G401 (cell line): ENCODE measurements at places on chromosomes 4 and X.
A peak's percentile ranks its signal among the peaks of the same experiment; 100 is the strongest.

DNA sequence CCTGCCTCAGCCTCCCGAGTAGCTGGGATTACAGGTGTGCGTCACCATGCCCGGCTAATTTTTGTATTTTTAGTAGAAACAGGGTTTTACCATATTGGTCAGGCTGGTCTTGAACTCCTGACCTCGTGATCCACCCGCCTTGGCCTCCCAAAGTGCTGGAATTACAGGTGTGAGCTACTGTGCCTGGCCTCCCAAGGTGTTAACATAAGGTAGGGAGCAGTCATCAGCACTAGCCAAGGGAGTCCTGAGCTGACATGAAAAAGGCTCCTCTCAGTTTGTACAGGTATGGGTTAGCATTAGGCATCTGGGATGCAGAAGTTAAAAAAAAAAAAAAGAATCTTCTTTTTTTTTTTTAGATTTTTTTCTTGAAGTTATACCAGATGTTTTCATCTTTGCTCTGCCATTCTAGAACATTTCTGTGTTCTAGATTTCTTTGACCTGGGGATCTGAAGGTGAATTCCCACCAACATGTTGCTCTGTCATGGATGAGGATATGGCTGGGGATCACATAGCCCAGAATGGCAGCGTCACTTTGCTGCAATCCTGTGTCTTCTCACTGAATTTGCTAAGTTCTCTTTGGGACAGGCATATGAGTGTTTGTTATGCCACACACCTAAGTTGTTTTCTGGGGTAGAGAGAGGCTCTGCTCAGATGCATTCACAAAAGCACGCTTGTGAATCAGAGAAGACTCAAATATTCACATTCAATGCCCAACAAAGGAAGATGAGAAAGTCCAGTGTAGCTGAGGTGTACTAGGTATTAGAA is 24.4 kb upstream of the PLA2G12A start:
- no peak for DNase-seq

DNA sequence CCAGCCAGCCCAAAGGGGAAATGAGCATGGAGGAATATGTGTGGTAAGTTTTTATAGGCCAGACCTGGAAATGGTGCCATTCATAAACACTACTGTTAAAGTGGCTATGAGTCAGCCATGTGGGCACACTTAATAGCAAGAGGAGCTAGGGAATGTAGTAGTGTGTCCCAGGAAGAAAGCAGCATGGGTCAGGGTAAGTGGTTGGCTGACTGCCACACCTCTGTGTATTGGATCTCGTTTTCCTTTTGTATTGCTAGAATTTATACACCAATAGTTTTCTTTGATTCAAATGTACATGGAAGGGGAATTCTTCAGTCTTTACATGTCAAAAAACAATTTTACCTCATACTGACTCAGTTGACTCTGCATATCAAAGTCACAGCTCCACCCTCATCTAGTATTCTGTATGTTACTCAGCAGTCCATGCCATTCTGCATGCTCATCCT is 22.9 kb upstream of the SGMS2 start:
- no peak for DNase-seq

DNA sequence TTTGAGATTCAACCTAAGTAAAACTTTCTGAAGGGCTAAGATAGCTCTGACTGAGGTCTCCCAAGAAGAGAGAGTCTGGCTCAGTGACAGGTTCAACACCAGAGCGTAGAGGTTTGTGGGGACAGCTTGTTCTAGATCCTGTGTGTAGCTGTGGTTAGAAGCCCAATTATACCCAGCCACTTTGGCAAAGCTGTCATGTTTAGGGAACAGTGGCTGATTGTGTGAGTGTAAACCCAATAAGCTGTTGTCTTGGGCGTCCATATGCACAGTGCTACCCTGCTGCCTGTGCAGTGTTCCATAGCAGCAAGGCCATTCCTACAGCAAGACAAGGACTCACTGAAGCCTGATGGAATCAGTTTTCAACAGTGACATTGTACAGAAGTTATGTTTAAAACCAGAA is 11.2 kb upstream of the SCRG1 start:
- DNase-seq: peak; percentile 27

DNA sequence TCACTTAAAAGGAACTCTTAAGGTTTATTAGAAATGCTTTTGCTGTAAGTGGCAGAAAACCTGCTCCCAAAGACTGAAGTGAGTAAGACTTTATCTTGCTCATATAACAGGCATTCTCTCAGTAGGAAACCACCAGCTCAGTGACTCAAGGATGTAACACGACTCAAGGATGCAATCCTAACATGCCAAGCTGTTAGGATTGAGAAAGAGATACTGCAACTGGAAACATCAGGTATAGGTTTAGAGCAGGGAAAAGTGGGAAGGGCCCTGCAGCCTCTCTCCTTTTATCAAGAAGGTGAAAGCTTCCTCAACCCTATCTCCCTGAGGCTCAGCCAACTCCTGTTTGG is 11.9 kb upstream of the SLC9A7 start:
- DNase-seq: no peak

DNA sequence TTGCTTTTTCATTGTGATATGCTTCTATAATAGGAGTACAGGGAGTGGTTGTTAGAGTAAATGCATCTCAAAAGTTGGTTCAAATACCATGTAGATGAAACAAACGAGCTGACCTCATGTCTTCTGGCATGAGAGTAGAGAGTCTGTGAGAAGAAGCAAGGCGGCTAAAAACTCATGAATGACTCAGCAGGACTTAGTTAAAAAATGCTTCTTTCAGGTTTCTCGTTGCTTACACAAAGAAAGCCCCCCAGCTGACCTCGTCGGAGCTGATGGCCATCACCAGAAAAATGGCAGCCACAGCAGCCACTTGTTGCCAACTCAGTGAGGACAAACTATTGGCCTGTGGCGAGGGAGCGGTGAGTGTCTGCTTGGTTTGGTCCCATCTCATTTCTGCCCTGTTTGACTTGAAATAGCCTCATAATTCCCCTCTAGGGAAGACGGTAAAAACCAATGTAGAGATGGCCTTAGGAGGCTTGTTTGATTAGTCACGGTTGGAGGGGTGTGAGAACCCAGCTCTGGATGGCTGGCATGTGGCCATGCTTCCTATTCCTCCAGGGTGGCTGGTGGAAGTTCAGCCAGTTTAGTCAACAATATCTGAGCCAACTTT is 14.5 kb downstream of the AFP start:
- DNase-seq: peak; percentile 12

DNA sequence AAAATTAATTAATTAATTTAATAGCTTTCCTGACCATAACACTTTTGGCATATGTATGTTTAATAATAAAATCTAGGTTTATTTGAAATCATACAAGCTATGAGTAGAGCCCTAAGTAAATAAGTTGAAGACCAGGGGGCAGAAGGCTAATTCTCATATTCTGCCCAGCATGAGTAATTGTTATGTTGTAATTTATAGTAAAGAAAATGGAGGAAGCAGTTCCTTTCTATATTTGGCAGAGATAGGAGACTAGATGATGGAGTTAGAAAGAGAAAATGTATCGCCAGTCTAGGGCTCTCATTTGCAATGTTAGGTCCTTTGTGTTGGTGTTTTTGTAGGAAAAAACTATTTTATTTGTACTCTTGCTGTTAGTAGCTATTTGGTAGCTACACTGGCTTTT is 89.1 kb downstream of the FNIP2 start:
- DNase-seq: no peak

GRCh38 chr4:162849937-162850336 is 316.8 kb downstream of the NAF1 start:
- DNase-seq: peak; percentile 86

DNA sequence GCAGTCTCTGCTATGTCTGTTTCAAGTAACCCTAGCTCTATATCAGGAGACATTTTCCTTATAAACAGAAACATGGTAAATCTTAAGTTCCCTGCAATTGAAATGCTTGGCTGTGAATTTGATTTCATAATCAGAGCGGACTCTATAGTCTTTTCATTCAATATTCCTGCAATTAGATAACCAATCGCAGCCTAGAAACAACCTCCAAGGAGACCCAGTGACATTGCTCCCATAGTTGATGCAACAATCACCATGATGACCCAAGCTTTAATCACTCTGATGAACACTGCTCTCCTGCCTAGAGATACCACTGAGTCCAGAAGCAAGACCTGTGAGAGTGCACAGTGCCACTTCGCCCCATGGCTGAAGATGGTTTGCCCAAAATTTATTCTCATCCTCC is at the start of gene CABS1:
CABS1 (plus strand) TSS at position 301 of the 400 bp plus-strand sequence; CDS start at position 360, 59 bp downstream.
- no peak for DNase-seq

GRCh38 chrX:39802354-39802753 is 295.4 kb downstream of the BCOR start:
- no peak for DNase-seq

GRCh38 chr4:113809311-113809710 is 47.8 kb upstream of the CAMK2D start:
- no peak for DNase-seq
